ENCODE measurements at places on chromosomes 16 and 17.
A peak's percentile ranks its signal among the peaks of the same experiment; 100 is the strongest.

DNA sequence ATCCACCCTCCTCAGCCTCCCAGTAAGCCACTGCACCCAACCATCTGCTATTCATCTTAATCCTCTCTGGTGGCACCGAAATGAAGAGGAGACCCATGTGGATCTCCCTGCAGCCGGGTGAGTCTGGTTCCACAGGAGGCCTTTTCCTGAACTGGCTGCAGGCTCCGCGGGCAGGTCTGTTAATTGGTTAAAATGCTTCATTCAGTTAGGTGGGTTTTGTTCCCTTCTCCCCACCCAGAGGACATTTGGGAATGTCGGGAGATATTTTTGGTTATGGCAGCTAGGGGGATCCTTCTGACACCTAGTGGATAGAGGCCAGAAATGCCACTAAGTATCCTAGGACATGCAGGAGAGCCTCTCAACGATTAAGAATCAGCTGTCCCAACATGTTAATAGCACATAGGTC, 16.7 kb downstream of the C16orf54 start:
- DNase-seq = peak; percentile 4

- DNase-seq = no peak
Observed at GRCh38 chr17:12917399-12917798, 100.4 kb downstream of the ELAC2 start.

DNA sequence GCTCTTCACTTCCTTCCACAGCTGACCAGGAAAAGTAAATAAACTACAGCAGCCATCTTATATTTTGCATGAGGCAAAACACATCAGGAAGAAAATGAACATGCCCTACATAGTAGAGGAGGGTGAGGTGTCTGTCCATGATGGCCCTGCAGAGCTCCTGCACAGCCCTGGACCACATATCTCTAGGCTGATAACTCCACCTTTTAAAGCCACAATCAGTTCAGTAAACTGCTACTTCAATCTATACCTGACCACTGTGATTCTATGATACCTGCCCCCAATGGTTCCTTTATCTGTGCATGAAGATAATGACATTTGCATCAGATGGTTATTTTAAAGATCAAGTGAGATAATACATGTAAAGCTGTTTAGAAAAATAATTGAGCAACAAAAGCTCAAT, 82.2 kb downstream of the HELZ start:
- DNase-seq = no peak

DNA sequence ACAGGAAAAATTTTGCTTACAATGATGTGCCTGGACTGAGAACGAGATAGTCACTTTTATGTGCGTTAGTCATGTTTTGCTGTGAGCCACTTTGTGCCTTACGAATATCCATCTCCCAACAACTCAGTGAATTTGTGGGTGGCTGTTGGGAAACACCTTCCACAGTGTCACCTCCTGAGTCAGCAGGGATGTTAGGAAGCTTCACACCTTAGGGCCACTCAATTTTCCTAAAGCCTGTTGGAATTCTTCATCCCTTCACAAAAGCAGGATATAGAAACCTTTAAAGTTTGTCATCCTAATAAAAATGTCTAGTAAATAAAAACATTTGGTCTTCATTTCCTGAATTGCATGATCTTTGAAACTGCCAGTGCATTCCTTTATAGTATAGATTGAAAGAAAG, 4.3 kb upstream of the KRTAP3-1 start:
- no peak for DNase-seq

- no peak for DNase-seq
Observed at GRCh38 chr17:37737081-37737480, 7.8 kb downstream of the HNF1B start.

DNA sequence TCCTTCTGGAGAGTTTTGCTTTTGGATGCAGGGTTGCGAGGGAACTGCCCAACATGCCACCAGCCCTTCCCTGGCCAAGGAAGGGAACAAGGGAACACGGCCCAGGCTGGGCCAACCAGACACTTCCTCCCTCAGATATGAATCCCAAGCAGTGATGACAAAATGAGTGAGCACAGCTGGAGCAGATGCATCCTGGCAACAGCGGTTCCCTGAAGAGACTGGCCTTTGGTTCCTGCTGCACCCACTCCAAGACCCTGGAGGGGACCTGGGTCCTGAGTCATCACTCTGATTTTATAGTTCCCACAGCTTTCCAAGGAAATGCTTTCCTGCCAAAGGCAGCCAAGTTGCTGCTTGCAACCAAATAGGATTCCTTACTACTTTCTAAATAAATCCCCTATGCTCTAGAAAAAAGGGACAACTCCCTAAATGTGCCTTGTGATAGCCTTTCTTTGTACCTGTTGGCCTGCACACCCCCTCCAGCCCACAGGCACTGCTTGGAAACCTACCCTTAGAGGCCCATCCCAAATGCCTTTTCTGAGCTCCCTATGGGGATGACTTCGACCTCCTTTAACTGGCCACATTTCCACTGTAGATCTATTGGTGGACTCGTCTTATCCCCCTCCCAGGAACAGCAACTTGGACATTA, 5.3 kb downstream of the ST3GAL2 start:
- DNase-seq = no peak

- DNase-seq = no peak
Observed at GRCh38 chr17:27649929-27650328, 18.9 kb downstream of the LGALS9 start.

DNA sequence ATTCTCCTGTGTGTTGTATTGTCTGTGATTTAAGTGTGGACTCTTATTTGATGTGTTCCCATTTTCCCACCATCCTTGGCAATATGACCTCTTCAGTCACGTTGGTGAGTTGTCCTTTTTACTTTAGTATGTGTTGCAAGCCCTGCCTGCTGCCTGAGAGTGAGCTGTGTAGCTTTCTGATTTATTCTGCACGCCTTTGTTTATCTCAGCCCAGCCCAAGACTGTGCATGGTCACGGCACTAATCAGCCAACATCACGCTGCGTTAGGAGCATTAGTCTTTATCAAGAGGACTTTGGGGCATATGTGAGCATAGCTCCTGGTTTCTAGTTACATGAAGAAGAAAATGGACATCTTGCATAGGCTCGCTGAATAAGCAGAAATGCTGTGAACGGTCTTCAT, 6.0 kb downstream of the TOM1L1 start:
- DNase-seq = no peak

DNA sequence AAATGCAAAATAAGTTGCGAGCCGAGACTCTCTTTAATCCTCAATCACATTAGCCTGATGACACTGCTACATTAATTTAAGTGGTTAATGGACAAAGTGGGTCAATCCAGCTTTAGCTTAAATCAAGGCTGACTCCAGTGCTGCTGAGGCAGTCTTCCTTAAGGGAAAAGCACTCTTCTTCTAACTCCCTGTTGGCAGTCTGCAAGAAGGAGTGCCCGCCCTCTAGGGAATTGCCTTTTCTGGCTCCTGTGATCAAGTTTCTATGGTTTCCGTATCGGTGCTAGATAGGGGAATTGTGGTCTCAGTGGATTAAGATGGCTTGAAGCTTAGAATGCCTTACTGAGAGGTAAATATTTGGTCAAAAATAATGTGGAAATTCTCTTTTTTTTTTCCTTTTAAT, 41.0 kb downstream of the HS3ST3B1 start:
- no peak for DNase-seq

- DNase-seq = no peak
Observed at GRCh38 chr16:7437135-7437804, 104.6 kb downstream of the RBFOX1 start.

DNA sequence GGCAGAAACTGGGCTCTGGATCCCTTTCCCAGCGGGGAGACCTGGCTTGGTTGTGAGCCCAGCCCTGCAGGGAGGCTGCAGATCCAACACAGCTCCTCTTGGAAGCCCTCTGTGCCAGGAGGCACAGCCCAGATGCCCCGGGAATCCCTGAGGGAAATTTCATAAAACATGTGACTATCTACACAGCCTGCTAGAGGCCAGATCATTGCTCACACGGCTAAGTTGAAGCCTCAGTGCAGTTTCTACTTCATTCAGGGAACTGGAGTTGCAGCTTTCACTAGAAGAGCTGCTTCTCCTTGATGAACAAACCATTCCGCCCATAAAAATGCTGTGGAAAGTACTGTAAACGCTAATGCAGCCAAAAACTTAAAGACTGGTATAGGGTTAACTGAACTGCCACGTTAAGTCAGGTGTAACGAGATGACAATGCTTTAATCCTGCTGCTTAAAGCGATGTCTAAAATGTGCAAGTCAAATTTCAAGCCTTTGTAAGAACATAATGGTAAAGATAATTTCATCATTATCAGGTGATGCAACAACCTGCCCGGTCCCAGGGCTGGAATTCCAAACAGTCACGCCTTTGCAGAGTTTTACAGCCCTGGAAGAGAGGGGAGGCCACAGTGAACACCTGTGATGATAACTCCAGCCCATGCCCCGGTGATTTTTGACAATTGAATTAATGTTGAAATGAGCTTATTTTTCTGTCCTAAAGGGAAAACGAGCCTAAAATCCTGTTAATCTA, 172.5 kb downstream of the ZFHX3 start:
- DNase-seq = no peak

- no peak for DNase-seq
Observed at GRCh38 chr16:67466581-67466980, 14.4 kb downstream of the ATP6V0D1 start.

- DNase-seq = no peak
Observed at GRCh38 chr16:20760346-20760745, 3.5 kb upstream of the ACSM3 start.
